Activated CD8-positive, alpha-beta memory T cell treated with anti-CD3 and anti-CD28 coated beads, Interleukin-2, amount 10 ng/mL, durations not matched to agents 7 days and 5 days (primary cell): ENCODE measurements at places on chromosomes 7 and 10. TPM values are rescaled to one million over a fixed set of nuclear protein-coding genes. Genes with fewer than 3 reads are reported as not detected.
A peak's percentile ranks its signal among the peaks of the same experiment; 100 is the strongest.

Gene SPRN
- not detected for total RNA-seq

Gene ERVW-1
- not detected for total RNA-seq

Gene INPP5A
- 6.6 TPM for total RNA-seq

Gene SDHAF3
- total RNA-seq: 17.9 TPM

Gene FKBP14
- total RNA-seq: 5.2 TPM

Gene FGFR2
- not detected for total RNA-seq

Gene MRLN
- total RNA-seq: not detected

DNA sequence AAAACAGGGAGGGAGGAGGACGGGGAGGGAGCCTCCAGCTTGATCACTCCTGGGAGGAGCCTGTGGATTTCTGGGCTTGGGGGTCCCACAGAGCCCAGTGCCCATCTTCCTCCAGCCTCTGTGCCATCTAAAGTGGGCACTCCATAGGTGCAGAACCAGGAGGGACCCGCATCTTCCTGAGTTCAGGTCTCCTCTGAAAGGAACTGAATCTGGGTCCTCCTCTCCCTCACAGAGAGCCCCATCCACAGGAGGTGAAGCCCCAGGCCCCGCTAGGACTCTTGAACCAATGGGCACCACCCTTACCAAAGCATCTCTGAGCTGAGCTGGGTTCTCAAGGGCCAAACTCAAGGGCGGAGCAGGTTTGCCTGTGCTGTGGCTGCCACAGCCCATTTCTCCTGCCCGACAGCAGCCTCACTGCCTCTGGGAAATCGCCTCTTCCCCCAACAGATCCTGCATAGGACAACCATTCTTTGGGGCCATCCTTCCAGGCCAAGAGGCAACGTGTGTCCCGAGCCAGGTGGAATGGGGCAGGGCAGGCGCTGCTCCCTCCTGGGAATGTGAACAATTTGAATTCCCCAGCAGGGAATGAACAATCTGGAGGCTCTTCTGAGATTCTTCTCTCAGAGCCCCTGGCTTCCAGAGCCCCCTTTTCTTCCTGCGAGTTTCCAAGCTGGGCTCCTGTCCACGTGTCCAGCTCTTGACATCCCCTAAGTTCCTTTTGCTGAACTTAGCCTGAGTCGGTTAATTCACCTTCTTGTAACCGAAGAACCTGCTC lies 411.0 kb upstream of the FOXK1 start:
- H3K36me3 ChIP-seq: no peaks in the 10 kb centered on the region
- no peak for DNase-seq
- H3K4me1 ChIP-seq: no peaks in the 10 kb centered on the region
- H3K27ac ChIP-seq: no peak overlapping the region
- no peak overlapping the region for H3K4me3 ChIP-seq

DNA sequence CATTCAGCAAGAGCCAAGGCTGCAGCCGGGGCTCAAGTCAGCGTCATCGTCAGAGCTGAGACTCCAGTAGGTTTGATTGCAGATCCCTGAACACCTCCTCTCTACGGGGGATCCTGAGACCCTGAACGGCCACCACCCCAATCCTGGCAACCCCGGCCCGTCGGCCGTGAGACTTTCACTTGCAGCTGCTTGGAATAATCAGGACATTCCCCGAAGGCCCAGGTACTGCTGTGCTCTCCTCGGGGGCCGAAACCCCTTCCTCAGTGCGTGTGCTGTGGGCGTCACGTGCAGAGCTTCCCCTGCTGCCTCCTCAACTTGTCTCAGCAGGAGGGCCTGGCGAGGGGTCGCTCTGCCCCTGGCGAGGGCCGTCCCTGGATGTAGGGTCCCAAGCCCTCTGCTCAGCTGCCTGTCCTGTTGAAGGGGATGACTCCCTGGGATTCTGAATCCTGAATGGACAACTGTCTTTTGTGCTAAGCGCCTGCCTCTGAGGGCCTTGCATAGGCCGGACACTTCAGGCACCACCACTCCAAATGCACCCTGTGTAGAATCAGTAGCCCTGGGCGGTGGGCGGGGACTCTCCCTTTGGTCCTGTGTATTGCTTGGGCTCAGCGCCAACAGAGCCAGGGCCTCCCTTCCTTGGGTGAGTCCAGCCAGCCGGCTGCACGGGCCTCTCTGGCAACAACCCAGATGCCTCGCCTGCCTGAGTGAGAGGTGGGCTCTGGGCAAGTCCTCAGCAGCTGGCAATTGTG lies 63.8 kb upstream of the EBF3 start:
- H3K4me3 ChIP-seq: no peak overlapping the region
- no peaks in the 10 kb centered on the region for H3K27me3 ChIP-seq
- no peaks in the 10 kb centered on the region for H3K36me3 ChIP-seq
- H3K27ac ChIP-seq: no peak overlapping the region
- DNase-seq: no peak

DNA sequence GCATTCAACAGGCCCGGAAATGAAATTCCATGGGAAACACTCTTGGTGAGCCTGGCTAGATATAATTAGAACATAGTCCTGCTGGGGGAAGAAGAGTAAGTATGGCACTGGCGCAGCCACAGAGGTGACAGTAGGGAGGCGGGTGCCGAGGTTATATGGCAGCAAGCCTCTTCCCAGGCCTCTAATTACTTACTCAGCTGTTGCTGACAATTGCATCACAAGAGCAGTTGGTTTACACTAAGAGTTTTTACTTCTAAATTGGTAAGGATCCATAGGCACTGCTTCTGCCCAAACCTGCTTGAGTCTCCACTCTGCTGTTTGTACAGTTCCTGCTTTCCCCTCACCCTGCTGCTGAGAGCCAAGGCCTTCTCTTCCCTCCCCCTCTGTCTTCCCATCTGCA lies 93.3 kb upstream of the DUSP5 start:
- no peak overlapping the region for H3K27ac ChIP-seq
- H3K36me3 ChIP-seq: no peaks in the 10 kb centered on the region
- no peak overlapping the region for H3K4me3 ChIP-seq
- no peak for DNase-seq

- no peak overlapping the region for H3K4me3 ChIP-seq
- no peak overlapping the region for H3K27ac ChIP-seq
- no peak for DNase-seq
- peaks cover 3% of the 10 kb centered on the region for H3K4me1 ChIP-seq
- H3K36me3 ChIP-seq: no peaks in the 10 kb centered on the region
- H3K27me3 ChIP-seq: peaks cover 21% of the 10 kb centered on the region
These were observed 147.2 kb upstream of the PFKP start for GRCh38 chr10:2920168-2920567.

- H3K27me3 ChIP-seq: peaks cover 44% of the 10 kb centered on the region
- peaks cover 4% of the 10 kb centered on the region for H3K36me3 ChIP-seq
- no peak overlapping the region for H3K27ac ChIP-seq
- no peak overlapping the region for H3K4me3 ChIP-seq
- no peak for DNase-seq
These were observed 77.0 kb upstream of the FAM20C start for GRCh38 chr7:115274-115911.

DNA sequence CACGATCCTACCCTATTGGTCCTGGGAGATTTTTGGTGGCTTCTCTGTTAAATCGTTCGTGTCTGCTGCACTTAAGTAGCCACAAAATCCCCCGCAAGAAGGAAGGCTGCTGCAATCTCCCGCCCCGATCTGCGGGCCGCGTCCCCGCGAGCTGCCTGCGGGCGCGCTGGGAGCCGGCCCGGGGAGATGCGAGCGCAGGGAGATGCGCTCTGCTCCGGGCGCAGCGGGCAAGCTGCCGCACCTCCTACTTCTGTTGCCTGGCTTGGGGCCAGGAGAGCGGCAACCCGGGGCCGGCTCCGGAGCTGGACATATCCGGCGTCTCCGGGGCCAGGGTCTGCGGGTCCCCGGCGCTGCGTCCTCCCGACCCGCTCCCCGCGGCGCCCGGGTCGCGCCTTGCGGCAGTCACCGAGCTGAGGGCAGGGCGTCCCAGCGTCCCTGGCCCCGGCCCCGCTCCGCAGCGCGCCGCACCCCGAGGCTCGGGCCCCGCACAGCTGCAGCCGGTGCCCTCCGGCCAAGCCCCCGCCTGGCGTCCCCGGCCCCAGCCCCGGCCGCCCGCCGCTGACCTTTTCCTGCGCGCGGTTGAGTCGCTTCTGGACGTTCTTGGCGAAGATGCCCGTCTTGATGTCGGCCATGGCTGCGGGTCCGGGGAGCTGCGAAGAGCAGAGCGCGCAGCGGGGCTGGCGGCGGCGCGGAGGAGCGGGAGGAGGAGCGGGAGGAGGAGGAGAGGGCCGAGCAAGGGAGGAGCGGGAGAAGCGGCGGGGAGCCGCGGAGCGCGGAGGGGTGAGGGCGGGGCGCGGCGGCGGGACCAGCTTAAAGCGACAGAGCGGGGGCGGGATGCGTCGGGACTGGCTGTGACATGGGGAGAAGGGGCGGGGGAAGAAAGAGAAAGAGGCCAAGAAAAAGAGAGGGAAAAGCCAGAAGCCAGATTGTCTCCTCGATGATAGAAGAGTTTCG lies at the start of gene AMPH:
Gene AMPH, minus strand, starts transcription at position 654 of the 954 bp plus-strand sequence. Its CDS starts 22 bp downstream, at position 632.
- peaks cover 5% of the 10 kb centered on the region for H3K4me1 ChIP-seq
- H3K27me3 ChIP-seq: peaks cover 59% of the 10 kb centered on the region
- peak within 1 kb of the TSS; percentile 48 for H3K4me3 ChIP-seq
- no peaks in the 10 kb centered on the region for H3K36me3 ChIP-seq
- no peak within 1 kb of the TSS for H3K27ac ChIP-seq
- no peak for DNase-seq

DNA sequence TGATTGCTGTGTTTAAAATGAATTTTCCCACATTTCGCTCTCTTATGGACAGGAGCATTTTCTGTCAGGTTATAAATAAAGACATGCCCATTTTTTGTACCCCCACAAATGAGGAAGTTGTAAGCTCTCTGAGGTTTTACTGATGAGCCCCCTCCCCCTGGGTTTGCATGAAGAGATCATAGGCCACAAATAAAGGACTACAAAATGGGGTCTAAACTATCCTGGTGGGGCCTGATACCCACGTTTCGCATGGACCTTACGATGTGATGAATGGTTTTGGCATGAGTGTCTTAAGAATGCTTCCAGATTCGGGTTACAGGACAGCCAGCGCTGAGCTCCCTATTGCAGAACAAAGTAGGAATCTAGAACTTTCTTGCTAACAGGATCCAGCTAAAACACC lies 5.8 kb downstream of the IKZF1 start:
- H3K27ac ChIP-seq: peak overlapping the region; percentile 97
- H3K4me3 ChIP-seq: peak overlapping the region; percentile 91
- H3K4me1 ChIP-seq: peaks cover 40% of the 10 kb centered on the region
- H3K36me3 ChIP-seq: peaks cover 95% of the 10 kb centered on the region
- no peak for DNase-seq

- H3K4me3 ChIP-seq: no peak overlapping the region
- H3K27ac ChIP-seq: no peak overlapping the region
- H3K4me1 ChIP-seq: no peaks in the 10 kb centered on the region
- H3K27me3 ChIP-seq: no peaks in the 10 kb centered on the region
These were observed 1046.2 kb downstream of the XPNPEP1 start for GRCh38 chr10:108877095-108877561.

DNA sequence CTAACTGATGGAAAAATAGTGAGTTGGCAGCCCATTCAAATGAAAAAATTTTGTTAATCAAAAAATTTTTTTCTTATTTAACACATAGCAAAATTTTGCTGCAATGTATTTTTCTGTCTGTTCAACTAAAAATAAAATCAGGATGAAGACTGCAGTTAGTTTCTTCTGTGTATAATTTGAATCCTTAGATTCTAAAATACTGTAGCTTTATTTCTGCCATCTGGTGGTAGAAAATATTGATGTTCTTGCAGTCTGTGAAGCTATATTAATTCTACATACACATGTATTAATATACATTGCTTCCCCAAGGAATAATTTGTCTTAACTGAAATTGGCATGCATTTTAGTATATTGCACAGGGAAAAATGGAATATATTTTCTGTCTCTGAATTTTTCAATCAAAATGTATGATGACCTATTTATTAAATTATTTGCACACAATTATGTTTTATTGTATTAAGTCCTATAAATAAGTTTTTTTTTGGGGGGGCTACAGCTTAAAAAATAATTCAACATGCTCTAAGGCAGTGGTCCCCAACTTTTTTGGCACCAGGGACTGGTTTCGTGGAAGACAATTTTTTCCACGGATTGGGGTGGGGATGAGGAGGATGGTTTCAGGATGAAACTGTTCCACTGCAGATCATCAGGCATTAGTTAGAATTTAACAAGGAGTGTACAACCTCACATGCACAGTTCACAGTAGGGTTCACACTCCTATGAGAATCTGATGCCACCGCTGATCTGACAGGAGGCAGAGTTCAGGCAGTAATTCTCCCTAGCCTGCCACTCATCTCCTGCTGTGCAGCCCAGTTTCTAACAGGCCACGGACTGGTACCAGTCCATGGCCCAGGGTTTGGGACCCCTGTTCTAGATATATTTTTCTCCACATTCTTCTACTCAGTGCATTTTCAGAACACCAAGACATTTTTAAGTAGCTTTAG lies 119.4 kb downstream of the GNAT3 start:
- DNase-seq: no peak
- H3K36me3 ChIP-seq: no peaks in the 10 kb centered on the region
- no peaks in the 10 kb centered on the region for H3K4me1 ChIP-seq
- no peaks in the 10 kb centered on the region for H3K27me3 ChIP-seq

- H3K27me3 ChIP-seq: peaks cover 11% of the 10 kb centered on the region
- no peak overlapping the region for H3K4me3 ChIP-seq
- DNase-seq: no peak
- H3K36me3 ChIP-seq: no peaks in the 10 kb centered on the region
- no peaks in the 10 kb centered on the region for H3K4me1 ChIP-seq
These were observed 40.6 kb upstream of the GHITM start for GRCh38 chr10:84098667-84099066.

DNA sequence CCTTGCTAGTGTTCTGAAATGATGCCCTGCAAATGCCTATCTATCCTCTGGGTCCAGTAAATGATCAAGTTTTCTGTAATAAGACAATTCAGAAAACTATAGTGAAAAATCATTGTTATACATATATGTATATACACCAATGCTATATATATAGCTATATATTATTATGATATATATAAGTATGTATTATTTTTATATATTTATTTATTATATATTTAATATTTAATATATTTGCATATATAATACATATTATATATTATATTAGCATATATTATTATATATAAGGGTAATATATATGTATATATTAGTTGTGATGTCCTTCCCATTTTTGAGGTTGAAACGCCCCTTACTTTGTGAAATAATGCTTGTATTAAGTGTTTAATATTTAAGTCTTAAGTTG lies 181.4 kb upstream of the CACNA2D1 start:
- DNase-seq: no peak
- no peaks in the 10 kb centered on the region for H3K36me3 ChIP-seq

GRCh38 chr7:2880874-2881533 lies 36.9 kb upstream of the GNA12 start:
- peaks cover 1% of the 10 kb centered on the region for H3K27me3 ChIP-seq
- no peak overlapping the region for H3K4me3 ChIP-seq
- H3K4me1 ChIP-seq: peaks cover 19% of the 10 kb centered on the region
- DNase-seq: no peak
- no peak overlapping the region for H3K27ac ChIP-seq

DNA sequence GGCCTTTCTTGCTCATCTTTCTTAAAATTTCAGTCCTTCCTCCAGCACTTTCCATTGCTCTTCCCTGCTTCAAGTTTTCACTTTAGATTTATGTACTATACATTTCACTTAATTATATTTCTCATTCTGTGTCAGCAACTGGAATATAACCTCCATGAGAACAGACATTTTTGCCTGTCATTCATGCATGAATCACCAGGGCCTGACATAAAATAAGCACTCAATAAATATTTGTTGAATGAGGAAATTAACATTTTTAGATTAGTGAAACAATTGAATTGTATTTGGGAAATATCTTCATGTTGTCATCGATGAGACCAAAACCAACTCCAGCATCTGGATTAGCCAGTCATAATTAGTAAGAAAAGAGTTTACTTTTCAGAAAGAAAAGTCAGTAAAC lies 6.1 kb downstream of the SAMD9L start:
- no peak overlapping the region for H3K27ac ChIP-seq
- H3K27me3 ChIP-seq: no peaks in the 10 kb centered on the region
- no peak for DNase-seq
- H3K36me3 ChIP-seq: peaks cover 41% of the 10 kb centered on the region

- no peaks in the 10 kb centered on the region for H3K27me3 ChIP-seq
- no peak for DNase-seq
- H3K4me1 ChIP-seq: no peaks in the 10 kb centered on the region
- no peaks in the 10 kb centered on the region for H3K36me3 ChIP-seq
These were observed 443.2 kb upstream of the SEMA3A start for GRCh38 chr7:84637568-84638338.
